ENCODE measurements at places on chromosomes 16 and 17.

DNA sequence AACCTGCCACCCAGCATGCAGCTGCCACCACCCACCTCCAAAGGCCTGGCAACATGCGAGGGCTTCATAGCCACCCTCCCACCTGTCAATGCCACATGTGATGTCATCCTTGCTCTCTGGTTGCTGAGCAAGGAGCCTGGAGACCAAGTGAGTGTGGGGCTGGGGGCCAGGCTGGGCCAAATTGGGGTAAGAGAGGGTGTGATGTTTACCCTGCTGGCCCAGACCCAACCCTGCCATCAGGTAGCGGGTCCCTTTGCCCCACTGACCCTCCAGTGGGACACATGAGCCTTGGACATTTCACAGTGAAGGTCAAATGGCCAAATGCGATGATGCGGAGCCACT lies 8.9 kb downstream of the ALOX15B start:
- DNase-seq = no peak

DNA sequence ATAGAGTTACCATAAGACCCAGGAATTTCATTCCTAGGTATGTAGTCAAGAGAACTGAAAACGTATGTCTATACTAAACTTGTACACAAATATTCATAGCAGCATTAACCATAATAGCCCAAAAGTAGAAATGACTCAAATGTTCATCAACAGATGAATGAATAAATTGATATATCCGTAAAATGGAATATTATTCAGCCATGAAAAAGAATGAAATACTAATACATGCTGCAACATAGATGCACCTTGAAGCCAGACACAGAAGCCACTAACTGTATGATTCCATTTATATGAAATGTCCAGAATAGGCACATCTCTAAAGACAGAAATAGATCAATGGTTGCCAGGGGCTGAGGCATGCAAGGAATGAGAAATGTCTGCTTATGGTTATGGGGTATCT lies 484.1 kb downstream of the SLC39A11 start:
- no peak for DNase-seq

- DNase-seq = no peak
Observed at GRCh38 chr16:828891-829290, 28.4 kb upstream of the GNG13 start.

GRCh38 chr16:19283637-19284036 lies 1.9 kb upstream of the CLEC19A start:
- no peak for DNase-seq

DNA sequence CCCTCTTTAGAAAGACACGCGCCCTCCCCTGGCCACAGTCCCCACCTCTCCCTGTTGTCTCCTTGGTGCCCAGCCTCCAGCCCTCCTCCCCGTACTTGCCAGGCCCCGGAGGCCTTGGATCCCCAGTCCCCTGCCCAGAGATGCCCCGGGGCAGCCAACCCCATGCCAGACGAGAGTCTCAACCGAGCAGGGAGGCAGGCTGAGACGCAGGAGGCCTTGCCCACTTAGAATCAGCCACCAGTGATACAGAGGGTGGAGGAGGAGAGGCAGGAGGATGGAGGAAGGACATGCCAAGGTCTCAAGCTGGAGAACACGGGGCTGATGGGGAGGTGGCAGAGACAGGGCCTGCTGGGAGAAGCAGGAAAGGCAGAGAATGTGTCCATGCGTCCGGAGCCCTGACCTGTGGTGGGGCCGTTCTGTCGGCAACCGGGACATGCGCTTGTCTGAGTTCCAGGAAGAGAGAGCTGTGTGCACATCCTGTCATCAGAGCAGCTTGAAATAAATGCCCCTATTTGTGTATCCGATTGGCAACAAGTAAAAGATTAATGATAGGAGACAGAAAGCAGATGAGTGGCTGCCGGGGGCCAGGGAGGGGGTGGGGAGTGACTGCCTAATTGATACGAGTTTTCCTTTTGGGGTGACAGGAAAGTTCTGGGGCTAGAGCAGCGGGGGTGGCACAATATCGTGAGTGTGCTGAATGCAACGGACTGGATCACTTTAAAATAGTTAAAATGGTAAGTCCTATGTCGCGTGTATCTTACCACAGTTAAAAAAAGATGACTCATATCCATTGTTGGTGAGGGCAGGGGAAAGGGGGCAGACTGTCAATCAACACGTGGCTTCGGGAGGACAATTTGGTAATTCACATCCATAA lies 44.7 kb upstream of the MEAK7 start:
- no peak for DNase-seq

DNA sequence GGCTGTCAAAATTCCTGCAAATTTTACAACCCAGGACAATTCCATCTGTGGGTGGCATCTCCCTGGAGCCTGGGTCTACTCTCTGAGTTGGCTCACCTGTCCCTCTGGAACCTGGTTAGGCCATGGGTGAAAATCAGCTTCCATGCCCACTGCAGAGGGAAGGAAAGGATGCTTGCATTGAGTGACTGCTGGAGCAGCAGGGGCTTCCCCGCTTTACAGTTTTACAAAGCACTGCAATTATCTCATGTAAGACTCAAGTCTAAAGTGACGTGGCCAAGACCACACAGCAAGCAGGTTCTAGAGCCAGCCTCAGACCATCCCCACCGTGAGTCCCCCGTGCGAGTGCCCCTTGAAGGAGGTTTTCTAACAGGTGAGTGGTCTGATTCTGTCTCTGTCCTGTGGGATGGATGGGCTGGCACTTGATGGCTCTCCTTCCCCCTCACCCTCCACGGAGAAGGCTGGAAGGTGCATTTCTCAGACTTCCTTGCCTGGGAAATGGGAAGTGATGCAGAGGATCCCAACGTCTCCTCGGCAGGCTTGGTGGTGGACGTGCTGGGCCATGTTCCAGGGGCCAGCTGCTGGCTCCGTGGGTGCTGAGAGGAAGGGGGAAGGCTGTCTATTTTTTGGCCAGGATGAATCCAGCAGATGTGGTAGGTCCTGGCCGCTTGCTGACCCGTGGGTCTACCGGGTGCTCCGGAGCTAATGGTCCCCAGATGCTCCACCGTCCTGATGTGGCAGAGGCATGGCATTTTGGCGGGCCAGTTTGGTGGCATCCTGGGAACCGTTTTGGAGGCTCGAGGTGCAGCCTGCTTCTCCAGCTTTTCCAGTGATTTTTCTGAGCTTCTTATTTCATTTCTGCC lies 26.3 kb upstream of the CBX4 start:
- no peak for DNase-seq

DNA sequence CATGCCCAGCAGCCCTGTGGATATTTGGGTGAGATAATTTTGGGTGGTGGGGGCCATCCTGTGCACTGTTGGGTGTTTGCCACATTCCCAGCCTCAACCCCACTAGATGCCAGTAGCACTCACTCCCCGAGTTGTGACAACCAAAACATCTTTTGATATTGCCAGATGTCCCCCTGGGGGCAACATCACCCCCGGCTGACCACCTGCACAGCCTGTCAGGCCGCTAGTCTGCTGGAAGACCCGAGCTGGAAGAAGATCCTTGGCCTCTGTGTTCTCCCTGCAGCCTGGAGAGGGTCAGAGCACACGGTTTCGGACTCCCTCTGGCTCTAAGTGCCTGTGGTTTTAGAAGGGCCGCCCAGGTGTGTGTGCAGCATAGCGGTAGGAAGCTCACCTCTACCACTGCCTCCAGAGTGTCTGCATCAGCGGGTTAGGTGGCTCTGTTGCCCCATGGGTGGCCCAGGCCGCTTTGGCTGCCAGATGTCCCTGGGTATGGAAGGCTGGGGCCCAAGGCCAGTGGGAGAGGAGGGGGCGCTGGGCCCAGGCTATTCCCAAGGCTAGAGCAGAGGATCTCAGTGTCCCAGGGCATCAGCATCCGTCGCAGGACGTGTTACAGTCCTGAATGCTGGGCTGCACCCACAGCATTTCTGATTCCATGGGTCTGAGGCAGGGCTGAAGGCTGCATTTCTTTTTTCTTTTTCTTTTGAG lies 195.8 kb upstream of the GSE1 start:
- no peak for DNase-seq

GRCh38 chr17:43768382-43768781 lies 9.8 kb upstream of the SOST start:
- no peak for DNase-seq

- DNase-seq = peak; percentile 26
Observed at GRCh38 chr17:18261146-18261515, 669 bp downstream of the MIEF2 start.

GRCh38 chr17:40320756-40321523 lies 12.0 kb downstream of the RARA start:
- DNase-seq = peak; percentile 57

- DNase-seq = peak; percentile 10
Observed at GRCh38 chr17:30969989-30970830, 629 bp upstream of the RNF135 start.

- peak; percentile 84 for DNase-seq
Observed at GRCh38 chr17:80029258-80029974, 6.3 kb downstream of the TBC1D16 start.

DNA sequence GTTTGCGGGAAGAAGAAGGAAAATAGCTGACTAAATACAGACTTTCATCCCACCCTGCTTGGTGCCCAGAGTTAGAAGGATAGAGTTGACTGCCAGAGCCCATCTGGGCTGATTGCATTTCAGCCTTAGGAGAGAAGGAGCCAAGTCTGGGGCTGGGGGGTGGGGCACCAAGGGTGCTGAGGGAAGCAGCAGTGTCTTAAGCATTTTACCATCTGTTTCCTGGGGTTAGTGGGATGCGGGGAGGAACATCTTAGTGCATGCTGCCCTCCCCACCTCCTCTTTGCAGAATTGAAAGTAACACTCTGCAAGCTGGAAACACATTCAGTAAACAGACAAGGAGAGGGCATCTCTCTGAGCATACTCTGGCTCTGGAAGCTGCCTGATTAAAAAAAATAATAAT lies 1.5 kb upstream of the ARL5C start:
- no peak for DNase-seq

Measured in fibroblast of pulmonary artery (primary cell).